NCI-H2107 (cell line): ENCODE measurements at places on chromosomes 5 and 9.

DNA sequence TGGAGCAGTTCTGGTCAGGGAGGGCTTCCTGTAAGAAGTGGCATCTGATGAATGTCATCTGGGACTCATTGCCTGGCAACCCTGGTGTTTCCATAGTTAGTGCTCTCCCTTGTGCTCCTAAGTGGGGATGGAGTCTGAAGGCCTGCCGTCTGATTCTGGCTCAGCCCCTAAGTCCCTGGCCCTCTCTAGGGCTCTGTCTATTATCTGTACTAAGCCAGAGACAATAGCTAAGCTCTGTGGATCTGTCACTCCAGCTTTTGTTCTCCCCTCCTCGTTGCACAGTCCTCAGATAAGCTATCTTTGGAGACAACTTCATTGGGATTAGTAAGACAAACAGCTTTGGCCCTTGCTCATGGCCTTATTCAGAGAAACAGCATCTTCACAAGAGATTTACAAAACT lies 30.6 kb upstream of the TTC1 start:
- DNase-seq, result no peak

- DNase-seq, result no peak
These were observed 28.5 kb upstream of the PHF24 start for GRCh38 chr9:34929506-34930102.

GRCh38 chr9:133905493-133905892 lies 86.6 kb downstream of the VAV2 start:
- no peak for DNase-seq

DNA sequence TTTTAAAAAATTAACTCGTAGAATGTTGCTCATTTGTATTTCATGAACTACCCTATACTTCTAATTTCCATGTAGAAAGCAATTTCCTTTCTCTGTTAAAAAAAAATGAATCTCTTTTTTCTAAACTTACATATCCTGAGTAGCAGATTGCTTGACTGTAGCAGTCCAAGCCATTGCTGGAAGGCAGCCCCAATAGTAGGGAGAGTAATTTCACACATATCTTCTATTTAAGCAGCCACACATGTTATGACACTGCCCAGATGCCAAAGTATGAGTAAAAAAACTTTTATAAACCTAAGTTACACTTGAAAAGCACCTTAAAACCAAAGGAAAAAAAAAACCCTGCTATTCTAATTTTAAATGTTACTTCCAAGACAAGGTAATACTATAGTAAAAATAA lies 69.6 kb downstream of the FBXL17 start:
- no peak for DNase-seq

- no peak for DNase-seq
These were observed 9.3 kb downstream of the CLPTM1L start for GRCh38 chr5:1335540-1336095.

DNA sequence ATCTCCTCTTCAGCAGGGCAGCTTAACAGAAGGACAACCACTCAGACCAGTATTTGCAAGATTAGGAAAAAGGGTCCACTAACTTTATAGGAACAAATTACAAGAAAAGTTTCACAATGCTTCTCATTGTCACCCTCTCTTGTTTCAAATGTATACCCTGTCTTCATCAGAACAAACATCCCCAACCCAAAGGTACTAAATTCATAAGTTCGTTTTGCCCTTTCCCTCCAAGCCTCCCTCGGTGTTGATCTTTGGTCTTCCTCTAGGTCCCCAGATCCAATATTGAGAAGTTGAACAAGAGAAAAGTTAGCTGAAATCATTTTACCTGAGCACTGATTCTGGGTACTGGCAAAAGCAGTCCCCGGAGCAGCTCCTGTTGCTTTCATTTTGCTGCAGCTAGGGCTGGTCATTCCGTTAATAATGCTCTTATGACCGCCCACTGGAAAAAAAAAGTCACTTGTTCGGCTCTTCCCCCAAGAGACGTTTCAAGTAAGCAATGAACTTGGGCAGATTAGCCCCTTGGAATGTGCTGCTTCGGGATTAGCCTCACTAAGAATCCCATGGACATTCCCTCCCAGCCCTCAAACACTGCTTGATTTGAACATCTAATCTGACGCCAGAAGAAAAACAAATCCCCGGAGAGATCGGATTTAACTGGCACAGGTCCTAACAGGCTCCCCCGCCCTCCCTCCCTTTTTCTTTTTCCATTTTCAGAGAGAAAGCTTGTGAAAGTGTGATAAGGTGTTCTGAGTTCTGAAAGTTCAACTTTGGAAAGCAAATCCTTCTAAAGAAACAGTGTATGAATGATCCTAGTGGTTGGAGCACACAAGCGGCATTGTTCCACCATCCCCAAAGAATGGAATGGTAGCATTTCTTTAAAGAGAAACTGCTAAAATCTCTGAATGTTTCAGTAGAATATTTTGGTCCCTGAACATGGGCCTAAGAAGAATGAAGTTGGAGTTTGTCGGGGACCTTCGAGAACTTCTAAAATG lies 252.5 kb downstream of the TRPM3 start:
- DNase-seq, result no peak

- no peak for DNase-seq
These were observed 146.9 kb upstream of the SLC1A3 start for GRCh38 chr5:36459176-36460135.

DNA sequence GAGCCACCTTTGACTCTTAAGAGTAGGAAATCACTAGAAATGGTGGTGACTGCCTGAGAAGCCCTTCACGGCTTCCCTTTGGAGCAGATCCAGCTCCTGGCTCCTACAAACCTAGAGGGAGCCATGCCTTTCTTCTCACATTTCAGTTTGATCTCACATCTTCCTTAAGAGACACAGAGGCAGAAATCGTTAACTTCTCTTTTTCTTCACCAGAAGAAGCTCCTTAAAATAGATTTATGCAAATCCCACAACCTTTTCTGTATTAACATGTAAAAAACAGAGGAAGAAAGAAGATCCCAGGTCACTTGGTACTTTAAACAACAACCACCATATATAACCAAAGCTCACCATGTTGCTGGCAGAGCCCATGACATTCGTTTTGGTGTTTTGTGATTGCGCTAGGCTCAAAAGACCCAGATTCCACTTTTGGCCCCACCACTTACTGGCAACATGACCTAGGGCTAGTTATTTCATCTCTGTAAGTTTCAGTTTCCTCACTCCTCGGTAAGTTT lies 29.6 kb downstream of the PAX5 start:
- DNase-seq, result peak; percentile 32

- no peak for DNase-seq
These were observed 4.2 kb downstream of the IFNA8 start for GRCh38 chr9:21413151-21413550.

DNA sequence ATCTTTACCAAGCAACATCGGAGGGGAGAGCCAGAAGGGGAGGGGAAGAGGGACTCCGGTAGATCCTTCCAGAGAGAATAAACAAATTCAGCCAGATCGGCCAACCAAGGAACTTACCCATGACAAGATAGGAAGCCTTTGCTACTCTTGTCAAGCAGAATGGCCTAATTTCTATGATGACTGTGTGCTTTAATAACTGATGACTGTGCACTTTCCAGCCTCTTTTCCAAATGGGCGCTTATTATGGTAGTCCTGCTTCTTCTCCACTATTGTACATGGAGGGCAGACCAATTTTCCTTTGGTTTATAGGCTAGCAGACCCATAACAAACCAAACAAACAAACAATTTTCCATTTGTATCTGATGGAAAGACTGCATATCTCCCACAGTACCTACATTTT lies 163.8 kb upstream of the RFX3 start:
- DNase-seq, result no peak

DNA sequence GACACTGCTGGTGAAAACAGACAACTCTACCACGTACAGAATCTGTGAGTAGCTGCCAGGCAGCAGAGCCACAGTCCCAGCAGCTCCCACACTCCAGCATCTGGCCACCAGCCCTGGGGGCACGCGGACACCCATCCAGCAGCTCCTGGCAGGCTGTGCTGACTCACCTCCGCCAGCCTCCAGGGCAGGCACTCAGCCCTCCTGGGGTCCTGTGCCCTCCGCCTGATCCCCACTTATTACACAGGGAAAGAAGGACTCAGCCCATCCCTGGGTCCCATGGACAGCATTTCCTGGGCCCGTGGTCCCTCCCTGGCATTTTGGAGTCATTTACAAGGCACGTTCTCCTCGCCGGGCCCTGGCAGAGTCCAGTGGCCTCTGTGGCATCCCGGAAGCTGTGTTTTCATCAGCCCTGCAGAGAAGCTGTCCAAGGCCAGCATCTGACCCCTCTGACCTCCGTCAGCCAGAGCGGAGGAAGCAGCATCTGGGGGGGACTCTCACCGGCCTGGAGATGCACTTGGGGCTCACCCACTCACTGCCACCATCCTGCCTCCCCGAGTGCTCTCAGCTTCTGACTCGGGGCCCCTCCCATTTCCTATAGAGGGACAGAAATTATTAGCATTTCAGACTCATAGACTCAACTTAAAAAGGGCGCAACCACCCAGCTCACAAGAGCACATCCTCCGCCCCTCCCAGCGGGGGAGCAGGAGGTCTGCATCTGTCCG lies 21.6 kb downstream of the PAEP start:
- DNase-seq, result no peak

DNA sequence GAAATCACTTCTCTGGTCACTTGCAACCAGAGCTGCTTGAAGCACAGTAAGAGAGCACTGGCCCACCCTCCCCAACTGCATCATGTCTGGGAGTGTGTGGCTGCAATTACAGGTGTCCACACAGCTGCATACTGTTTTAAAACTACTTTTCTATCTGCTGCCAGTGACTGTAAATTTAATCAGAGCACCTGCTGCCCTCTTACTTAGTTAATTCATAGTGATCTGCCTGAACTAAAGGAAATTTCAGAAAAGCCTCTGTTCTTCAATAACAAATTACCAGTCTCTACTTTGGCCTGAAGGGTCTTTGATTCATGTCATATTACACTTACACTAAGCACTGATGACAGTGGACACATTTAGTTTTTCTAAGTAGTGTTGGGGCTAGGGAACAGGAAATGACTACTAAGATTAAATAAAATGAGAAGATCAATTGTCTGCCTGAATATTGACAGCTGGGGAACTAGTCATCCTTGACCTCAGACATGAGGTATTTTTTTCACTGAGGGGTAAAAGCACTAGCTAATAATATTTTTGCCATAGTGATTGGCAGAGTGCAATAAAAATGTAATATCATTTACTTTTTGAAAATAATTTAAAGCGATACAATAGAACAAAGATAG lies 788.9 kb upstream of the GRAMD2B start:
- no peak for DNase-seq

GRCh38 chr9:92253656-92254055 lies 39.8 kb downstream of the IARS1 start:
- no peak for DNase-seq

GRCh38 chr5:130136300-130136699 lies 232.0 kb downstream of the CHSY3 start:
- DNase-seq, result no peak

GRCh38 chr9:83937861-83938455 lies 16.7 kb upstream of the KIF27 start:
- DNase-seq, result peak; percentile 29

GRCh38 chr9:128257086-128257825 lies 18.6 kb downstream of the GOLGA2 start:
- no peak for DNase-seq

- DNase-seq, result no peak
These were observed 13.5 kb upstream of the MAMDC2 start for GRCh38 chr9:70030156-70030555.

DNA sequence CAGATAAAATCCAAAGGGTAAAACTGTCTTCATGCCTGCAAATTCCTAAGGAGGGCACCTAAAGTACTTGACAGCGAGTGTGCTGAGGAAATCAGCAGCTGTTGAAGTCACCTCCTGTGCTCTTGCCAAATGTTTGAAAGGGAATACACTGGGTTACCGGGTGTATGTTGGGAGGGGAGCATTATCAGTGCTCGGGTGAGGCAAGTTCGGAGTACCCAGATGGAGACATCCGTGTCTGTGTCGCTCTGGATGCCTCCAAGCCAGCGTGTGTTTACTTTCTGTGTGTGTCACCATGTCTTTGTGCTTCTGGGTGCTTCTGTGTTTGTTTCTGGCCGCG lies 727 bp upstream of the ADRB2 start:
- DNase-seq, result no peak

GRCh38 chr5:67243349-67243748 lies 46.8 kb upstream of the CD180 start:
- DNase-seq, result no peak
